ENCODE measurements at places on chromosomes 7 and 10.
A peak's percentile ranks its signal among the peaks of the same experiment; 100 is the strongest.

- DNase-seq = peak; percentile 69
Observed at GRCh38 chr7:138982204-138982623, 1.0 kb upstream of the KIAA1549 start.

- no peak for DNase-seq
Observed at GRCh38 chr10:50461123-50461522, 162.6 kb downstream of the SGMS1 start.

DNA sequence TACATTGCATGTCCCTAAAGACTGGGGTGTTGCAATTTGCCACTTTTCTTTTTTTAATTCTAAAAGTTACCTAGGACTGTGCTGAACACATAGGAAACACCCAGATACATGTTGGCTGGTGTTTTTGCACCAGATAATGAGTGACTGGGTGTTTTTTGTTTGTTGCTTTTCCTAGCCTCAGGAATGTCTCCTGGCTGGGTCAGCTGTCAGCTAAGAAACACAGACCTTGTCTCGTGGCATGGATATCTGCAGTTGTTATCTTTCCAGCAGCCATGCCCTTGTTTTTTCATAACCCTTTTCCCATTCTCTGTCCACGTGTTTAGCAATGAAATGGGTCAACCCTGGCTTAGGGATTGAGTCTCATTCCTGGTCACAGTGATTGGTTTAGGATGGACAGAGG lies 433.9 kb upstream of the ZMIZ1 start:
- peak; percentile 14 for DNase-seq

- DNase-seq = no peak
Observed at GRCh38 chr10:83612050-83612449, 527.3 kb upstream of the GHITM start.

GRCh38 chr7:148261996-148262688 lies 328.4 kb upstream of the C7orf33 start:
- DNase-seq = no peak

DNA sequence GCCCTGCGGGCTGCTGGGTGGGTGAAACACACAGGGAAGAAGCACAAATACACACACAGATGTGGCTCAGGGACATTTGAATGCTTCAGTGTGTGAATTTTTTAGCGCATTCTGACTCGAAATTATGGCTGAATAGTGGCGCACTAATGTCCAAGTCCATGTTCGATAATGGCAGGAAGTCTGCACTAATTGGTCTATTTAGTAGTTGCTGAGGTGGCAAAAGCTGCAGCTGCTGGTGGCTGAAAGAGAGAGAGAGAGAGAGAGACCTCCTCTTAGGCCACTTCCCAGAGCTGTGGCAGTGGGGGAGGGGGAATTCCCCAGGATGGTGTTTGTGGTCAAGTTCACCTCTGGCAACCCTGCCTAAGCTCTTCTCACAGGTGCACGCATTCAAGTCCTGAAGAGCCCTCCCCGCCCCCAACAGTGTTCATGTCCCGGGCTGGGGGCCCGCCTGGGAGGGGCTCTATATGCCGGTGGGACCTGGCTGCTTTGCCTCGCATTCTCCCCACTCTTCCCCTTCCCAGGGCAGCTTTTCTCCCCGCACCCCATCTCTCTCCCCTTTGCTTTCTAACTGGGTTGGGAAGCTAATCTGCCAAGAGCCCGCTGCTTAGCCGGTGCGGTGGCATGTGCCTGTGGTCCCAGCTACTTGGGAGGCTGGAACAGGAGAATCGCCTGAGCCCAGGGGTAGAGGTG lies 6.0 kb upstream of the MNX1 start:
- no peak for DNase-seq

GRCh38 chr10:133614830-133615580 lies 11.6 kb downstream of the FRG2B start:
- no peak for DNase-seq

DNA sequence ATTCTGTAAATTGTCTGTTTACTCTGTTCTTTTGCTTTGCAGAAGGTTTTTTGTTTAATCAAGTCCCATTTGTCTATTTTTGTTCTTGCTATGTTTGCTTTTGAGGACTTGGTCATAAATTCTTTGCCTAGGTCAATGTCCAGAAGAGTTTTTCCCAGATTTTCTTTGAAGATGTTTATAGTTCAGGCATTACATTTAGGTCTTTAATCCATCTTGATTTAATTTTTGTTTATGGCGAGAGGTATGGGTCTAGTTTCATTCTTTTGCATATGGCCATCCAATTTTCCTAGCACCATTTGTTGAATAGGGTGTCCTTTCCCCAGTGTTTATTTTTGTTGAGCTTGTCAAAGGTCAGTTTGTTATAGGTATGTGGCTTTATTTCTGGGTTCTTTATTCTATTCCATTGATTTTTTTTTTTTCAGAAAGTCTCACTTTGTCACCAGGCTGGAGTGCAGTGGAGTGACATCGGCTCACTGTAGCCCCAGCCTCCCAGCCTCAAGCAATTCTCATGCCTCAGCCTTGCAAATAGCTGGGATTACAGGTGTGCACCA lies 11.6 kb upstream of the ENTPD7 start:
- no peak for DNase-seq

DNA sequence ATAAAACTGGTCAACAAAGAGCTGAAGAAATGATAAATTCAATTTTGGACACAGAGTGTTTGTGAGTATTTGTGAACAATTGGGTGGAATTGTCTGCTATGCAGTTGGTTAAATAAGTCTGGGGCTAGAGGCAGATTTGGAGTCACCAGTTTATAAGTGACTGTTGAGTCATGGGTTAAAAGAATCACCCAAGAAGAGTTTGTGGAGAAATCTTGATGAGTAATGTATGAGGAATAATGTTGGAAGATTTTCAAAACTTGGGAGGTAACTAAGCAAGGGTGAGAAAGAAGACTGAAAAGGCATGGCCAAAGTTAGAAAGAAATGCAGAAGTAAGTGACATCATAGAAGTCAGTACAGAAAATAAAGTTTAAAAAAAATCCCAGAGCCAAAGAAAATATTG lies 750.7 kb downstream of the MAGI2 start:
- peak; percentile 97 for DNase-seq

DNA sequence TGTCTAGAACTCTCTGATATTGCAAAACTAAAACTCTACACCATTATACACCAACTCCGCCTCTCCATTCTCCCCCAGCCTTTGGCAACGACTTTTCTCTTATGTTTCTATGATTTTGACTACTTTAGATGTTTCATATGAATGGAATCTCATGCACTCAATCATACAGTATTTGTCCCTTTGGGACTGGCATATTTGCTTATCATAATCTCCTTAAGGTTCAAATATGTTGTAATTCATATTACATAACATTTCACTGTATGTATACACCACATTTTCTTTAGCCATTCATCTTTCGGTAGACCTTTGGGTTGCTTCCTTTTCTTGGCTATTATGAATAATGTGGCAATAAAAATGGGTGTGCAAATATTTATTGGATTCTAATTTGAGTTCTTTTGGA lies 164.4 kb downstream of the ARL4A start:
- no peak for DNase-seq

- no peak for DNase-seq
Observed at GRCh38 chr10:12156367-12157123, 27.1 kb downstream of the SEC61A2 start.

Data from GM23248 (cell line).